Spleen (tissue), 13 donors: ENCODE measurements at places on chromosomes 1 and 21.

DNA sequence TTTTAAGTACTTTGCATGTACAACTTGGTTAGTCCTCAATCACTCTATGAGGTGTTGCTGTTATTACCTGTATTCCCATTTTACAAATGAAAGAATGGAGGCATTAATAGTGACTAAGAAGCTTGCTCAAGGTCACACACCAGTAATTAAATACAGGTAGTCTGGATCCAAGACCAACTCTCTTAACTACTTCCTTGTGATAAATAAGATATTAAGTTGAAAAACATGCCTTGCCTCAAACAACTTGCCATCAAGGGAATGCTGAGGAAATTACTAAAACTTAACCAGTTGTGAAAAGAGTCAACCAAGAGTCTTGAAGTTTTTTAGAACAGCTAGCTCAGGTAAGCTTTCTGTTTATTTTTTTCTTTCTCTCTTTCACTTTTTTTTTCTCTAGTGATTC, 21.0 kb upstream of the LAMC1 start:
- no peak for DNase-seq

- DNase-seq, result no peak
These were observed 63.8 kb downstream of the ARHGEF10L start for GRCh38 chr1:17603091-17603841.

- DNase-seq, result peak; percentile 43
These were observed 31.0 kb downstream of the NENF start for GRCh38 chr1:212463565-212464285.

DNA sequence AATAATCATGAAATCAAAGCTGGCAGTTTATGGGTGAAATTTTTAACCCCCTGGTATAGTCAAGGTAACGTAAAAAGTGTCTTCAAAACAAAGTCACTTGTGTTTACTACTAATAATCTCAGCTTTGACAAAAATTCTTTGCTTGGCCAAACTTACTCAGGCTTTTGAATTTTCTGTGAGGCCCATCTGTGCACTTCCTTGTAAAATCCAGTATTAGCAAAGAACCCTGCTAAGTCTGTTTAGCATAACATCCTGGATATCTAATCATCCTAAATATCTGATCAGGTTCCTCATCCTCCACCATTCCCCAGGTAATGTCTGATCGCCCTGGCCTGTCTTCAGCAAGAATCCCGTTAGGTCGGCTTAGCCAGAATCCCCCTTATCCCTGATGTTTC, 3.0 kb downstream of the LYST start:
- no peak for DNase-seq

DNA sequence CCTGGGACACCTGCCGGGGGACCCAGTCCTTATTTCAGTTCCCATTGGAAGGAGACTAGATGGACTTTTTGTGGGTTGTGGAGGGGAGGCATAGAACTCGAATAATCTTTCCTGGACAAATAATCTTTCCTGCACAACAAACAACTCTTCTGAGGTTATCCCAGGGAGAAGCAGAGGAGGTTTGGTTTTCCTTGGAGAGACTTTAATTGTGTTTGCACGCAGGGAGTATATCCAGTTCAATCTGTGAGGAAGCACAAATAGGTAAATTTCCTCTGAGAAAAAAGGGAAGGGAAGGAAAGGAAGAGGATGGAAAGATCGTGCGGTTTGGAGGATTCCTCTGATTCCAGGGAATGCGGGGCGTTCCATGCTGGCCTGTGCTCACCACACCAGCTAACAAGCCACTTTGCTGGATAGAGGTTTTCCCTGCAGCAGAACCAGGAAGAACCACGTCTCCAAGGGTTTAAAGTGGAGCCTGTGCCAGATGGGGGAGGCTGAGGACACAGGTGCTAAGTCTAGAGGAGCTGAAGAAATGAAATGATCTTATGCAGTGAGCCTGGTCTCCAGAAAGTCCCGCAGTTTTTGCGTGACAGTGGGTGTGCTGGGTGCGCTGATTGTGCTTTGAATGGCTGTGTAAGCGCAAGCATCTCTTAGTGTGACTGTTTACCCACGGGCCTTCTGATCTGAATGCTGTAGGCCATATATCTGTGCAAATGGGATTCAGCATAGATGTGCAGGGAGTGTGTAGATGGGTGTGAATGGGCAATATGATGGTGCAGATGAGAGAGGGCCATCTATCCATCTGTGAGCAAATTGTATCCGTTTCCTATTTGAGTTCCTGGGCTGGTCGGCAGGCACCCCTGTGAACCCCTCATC, 7.6 kb downstream of the PAX7 start:
- no peak for DNase-seq

DNA sequence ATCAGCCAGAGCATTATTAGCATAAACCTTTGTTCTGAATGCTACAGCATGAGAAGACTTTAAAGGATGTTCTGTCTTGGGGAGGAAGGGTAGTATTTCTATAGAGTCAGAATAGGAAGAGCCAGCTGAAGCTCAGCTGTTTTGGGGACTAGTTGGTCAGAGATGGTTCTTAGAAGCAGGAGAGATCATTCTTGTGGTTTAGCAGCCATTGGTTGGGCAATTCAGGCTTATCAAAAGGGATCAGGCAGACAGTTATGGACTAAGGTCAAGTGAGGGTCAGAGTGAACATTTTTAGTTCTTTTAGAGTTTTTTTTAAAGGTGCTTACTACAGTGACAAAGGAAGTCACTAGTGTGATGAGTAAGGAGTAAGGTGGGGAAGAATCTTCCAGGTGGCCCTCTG, 245.5 kb downstream of the RPS6KC1 start:
- DNase-seq, result no peak

- no peak for DNase-seq
These were observed 11.5 kb upstream of the VASH2 start for GRCh38 chr1:212938846-212939245.

GRCh38 chr1:194717941-194718340, 1531.5 kb upstream of the B3GALT2 start:
- no peak for DNase-seq

- no peak for DNase-seq
These were observed 430.1 kb downstream of the KCNT2 start for GRCh38 chr1:196178083-196178635.

- DNase-seq, result no peak
These were observed 247.0 kb downstream of the KCNJ6 start for GRCh38 chr21:37669249-37669648.

DNA sequence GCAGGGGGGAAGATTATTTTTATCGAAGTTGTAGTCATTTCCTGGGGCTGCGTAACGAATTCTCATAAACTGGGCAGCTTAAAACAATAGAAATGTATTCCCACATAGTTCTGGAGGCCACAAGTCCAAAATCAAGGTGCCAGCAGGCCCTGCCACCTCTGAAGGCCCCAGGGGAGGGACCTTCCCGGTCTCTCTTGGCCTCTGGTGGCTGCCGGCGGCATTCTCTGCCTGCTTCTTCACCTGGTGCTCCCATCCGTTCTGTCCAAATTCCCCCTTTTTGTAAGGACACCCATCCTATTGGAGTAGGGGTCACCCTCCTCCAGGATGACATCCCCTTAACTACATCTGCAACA, 92.8 kb downstream of the PDE9A start:
- peak; percentile 73 for DNase-seq

DNA sequence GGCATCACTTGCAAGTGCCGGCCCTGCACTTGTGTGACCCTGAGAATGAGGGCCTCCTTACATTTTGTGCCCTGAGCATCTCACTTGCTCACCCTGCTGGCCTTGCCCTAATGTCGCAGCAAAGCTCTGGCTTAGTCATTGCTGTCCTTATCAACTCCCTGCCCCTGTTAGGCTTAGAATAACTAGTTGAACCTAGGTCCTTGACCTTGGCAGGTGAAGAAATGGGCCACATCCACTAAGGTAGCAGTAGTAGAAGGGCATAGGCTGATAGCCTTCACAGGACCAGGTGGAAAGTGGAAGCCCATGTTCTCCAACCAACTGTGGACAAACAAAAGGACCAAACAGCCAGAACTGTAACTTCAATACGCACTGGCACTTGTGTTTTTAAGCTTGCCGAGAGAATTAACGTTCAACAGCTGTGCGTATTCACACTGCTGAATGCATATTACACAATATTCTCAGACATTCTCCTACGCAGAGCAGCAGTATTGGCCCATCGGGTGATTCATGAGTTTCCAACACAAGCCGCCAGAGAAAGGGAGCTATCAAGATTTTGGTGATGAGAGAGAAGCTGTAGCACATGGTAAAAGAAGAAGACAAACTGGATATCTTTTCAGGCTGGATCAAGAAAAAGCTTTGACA, 27.7 kb upstream of the PTGFRN start:
- DNase-seq, result no peak

- DNase-seq, result no peak
These were observed 32.4 kb upstream of the MYSM1 start for GRCh38 chr1:58732087-58732775.

- DNase-seq, result no peak
These were observed 21.3 kb downstream of the MIIP start for GRCh38 chr1:12040457-12041051.

DNA sequence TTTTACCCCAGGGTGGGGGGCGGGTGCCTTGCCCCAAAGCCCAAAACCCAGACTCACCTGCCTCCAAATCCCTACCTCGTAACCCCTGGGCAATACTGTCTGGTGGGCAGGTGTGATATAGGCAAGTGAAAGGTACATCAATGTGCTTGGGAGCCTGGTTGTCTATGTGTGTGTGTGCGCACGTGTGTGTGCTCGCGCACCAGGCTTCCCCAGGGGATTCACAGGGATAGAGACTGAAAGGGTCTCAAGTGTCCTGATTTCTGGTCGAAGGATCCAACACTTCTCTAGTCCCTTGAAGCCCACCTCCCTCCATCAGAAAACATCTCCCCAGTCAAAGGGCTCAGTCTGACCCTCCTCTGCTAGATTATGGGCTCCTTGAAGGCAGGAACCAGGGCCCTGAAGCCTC, 28.9 kb upstream of the EPB41 start:
- no peak for DNase-seq

GRCh38 chr1:19202396-19202795, 7.7 kb downstream of the UBR4 start:
- DNase-seq, result no peak

DNA sequence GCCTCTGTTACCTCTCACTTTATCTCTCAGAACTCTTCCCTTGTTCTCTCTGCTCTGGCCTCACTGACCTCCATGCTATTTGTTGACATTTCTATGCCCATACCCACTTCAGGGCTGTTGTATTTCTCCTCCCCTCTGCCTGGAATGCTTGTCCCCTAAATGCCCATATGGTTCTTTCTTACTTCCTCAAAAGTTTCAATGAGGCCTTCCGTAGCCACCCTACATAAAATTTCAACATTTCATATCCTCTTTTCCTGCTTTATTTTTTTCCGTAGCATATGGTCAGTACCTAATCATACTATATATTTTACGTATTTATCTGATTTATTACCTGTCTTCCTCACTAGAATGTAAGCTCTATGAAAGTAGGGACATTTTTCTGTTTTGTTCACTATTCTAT, 47.1 kb upstream of the ZYG11A start:
- no peak for DNase-seq

DNA sequence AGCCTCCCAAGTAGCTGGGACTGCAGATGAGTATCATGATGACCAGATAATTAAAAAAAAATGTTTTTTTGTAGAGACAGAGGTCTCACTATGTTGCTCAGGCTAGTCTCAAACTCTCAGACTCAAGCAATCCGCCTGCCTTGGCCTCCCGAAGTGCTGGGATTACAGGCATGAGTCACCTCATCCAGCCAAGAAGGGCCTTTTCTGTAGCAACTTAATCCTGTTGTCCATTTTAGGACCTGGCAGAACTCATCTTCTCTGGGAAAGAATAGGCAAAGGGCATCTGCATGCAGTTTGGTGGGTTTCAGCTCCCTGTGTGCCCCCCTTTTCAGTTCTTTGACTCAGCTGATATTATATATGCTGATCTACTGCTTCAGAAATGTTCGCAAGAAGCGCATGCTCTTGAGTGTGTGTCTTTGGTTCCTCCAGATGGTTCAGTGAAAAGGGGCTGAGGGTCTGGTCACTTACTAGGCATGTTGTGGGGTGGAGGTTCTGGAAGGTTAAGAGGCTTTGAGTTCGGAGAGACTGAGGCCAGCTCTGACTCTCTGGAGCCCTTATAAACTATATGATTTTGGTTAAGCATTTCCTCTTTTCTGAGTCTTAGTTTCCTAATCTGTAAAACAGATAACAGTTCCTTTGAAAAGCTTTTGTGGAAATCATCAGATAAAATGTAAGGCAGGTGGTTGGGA, 19.4 kb upstream of the SRSF4 start:
- no peak for DNase-seq

DNA sequence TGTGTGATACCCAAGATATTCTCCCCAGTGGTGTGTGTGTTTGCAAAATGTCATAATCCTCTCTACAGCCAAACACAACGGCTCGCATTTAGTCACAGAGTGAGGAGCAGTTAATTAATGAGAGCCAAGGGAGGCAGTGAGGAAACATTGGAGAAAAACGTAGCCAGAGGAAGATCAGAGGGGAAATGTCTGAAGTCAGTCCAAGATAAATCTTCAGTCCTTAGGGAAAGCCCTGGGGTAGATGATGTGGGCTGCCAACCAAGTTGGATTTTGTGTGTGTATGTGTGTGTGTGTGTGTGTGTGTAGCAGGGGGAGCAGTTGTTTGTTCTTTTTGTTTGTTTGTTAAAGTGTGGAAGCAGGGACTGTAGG, 201.0 kb upstream of the PTBP2 start:
- no peak for DNase-seq

DNA sequence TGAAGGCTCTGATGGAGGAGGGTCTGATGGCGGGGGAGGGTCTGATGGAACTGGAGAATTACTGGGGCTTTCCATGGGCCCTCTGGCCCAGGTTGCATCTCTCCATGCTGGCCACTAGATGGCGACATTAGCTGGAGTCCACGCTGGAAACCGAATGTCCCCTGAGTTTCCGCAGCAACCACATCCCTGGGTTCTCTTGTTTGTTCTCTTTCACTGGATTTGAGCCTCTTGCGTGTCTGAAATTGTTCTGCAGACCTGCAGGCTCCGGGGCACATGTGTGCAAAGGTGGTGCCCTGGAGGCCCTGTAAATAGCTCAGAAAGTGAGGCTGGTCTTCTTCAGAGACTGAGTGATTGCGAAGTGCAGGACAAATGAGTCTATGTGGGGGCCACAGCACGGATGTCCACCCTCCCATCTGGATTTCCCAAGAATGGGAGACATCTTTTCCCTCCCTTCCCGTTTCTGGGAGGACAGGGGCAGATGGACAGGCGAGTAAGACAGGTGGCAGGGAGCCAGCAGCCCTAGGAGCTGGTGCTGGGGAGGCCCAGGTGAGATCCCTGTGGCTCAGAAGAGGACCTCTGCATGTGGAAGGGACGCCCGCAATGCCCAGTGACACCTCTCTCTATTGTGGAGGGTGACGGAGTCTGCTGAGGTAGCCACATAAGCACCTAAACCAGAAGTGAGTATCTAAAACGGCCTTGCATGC, 73.2 kb upstream of the ABCG1 start:
- peak; percentile 82 for DNase-seq

GRCh38 chr1:89525169-89525855, 683 bp downstream of the LRRC8B start:
- DNase-seq, result no peak

- DNase-seq, result no peak
These were observed 87.5 kb downstream of the COL24A1 start for GRCh38 chr1:86068841-86069756.

- DNase-seq, result no peak
These were observed 4.7 kb downstream of the MYSM1 start for GRCh38 chr1:58695206-58695605.

- DNase-seq, result no peak
These were observed 870.7 kb downstream of the LRRIQ3 start for GRCh38 chr1:73327180-73327793.
